ENCODE measurements at places on chromosomes 6 and 20. TPM values are rescaled to one million over a fixed set of nuclear protein-coding genes. Genes with fewer than 3 reads are reported as not detected.
A peak's percentile ranks its signal among the peaks of the same experiment; 100 is the strongest.

The TREML2 gene
- total RNA-seq: 0.72 TPM

The ID4 gene
- total RNA-seq: 222 TPM

- DNase-seq: no peak
Measured at GRCh38 chr20:13783528-13783927, 1.2 kb downstream of the ESF1 start.

- peak; percentile 70 for DNase-seq
Measured at GRCh38 chr6:113414511-113414910, 442.6 kb upstream of the MARCKS start.

DNA sequence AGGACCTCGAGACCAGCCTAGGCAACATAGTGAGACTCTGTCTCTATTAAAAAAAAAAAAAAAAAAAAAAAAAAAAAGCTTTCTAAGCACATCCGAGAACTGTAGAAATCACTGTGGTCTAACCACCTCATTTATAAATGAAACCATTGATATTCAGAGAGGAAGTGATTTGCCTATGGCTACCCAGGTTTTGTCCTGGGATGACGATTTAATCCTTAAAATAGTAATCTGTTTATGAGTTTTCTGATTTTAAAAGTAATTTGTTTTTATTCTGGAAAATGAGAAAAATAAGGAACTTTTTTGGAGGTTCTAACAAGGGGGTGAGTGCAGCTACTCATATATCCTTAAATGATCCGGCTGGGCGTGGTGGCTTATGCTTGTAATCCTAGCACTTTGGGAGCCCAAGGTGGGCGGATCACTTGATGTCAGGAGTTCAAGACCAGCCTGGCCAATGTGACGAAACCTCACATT lies 6.5 kb upstream of the BTN3A2 start:
- DNase-seq: no peak

All from umbilical cord (tissue), 2 donors.